ENCODE measurements at places on chromosomes 2 and 18.

DNA sequence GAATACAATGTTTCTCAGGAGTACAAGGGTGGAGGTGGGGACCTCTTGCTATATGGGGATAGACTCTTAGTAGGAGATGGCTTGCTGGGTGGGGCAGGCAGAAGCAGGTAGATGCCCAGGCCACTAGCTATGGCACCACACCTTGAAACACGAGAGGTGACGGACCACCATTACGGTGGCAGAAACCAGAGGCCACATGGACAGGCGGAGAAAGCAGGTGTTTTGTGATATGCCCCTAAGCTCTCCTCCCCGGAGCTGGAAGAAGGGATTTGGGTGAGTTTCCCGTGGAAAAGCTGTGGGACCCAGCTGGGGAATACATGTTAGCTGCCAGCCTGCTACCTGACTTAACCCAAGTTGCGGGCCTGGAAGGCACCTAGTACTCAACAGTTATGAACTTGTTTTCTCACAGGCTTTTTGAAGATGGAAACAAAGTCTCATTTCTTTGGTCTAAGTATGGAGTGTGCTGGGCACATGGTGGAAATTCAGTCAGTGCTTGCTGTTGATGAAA is 16.7 kb downstream of the PLA2R1 start:
- no peak for DNase-seq

DNA sequence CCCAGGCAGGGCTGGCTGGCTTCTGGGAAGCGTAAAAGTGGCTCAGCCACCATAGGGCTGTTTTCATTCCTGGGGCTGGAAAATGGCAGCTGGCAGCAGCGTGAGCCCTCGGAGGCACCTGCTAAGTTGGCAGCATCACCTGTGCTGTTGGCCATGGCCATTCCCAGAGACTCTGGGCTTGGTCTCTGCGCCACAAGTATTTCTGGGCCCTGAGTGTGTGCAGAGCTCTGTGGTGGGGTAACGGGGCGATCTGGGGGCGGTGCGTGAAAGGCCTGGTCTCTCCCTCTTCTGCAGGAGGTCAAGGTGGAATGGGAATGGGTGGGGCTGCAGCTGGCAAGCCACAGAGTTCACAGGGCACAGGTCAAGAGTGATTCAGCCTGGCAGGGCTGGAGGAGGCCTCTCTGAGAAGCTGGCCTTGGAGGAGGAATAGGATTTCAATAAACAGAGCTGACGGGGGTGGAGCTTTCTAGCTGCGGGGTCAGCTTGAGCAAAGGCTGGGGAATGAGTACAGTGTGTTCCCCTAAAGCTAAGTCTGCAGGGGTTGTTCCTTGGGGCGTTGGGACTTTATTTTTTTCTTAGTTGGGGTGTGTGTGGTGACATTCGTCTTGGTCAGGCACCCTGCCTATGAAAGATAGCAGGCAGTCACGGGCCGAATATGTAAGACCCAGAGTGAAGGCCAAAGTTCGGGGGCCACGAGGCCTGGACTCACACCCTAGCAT is 10.3 kb upstream of the NTSR2 start:
- DNase-seq, result no peak

GRCh38 chr2:9795071-9795470 is 48.2 kb upstream of the TAF1B start:
- no peak for DNase-seq

DNA sequence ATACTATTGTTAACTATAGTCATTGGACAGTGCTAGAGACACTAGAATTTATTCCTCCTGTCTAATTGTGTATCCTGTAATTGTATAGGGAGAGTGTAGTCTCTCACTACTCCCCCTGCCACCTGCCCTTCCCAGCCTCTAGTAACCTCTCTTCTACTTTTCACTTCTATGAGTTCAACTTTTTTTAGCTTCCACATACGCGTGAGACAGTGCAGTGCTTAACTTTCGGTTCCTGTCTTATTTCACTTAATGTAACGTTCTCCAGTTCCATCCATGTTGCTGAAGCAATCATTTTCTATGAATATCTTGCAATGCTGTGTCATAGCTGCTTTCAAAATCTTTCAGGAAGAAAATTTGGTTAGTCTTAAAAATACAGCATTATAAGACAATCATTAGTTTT is 22.8 kb upstream of the RUFY4 start:
- DNase-seq, result no peak

DNA sequence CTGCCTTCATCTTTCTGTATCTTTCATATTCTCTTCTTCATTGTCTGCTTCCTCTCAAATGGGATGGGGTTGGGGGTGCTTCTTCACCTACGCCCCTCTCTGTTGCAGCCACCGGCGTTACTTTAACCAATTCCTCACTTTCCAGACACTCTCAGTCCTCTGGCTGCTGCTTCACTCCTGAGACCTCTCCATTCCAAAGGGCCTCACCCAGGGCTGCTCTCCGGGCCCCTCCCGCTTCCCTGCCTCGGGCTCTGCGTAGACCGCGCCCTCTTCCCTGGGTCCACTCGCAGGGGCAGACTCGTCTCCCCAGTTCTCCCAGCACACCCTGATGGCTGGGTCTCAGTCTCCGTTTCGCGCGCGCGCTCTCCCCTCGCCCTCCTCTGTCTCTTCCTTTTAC is 926 bp downstream of the SERPINB8 start:
- no peak for DNase-seq

- DNase-seq, result no peak
Observed at GRCh38 chr18:76754351-76754750, 68.0 kb upstream of the ZNF236 start.

DNA sequence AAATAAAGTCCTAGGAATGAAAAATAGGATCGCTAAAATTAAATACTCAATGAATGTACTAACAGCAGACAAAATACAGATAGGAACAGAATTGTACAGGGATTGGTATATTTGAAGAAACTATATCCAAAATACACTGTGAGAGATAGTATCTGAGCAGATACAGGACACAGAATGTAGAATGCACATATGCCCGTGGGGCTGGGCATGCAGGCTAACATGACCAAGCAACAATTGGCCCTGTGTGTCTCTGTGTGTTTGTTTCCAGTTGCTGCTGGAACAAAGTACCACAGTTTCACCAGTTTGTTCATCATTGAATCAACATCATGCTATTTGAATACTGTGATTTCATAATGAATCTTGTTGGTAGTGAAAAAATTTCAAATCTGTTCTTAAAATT is 127.6 kb downstream of the PMAIP1 start:
- DNase-seq, result no peak

DNA sequence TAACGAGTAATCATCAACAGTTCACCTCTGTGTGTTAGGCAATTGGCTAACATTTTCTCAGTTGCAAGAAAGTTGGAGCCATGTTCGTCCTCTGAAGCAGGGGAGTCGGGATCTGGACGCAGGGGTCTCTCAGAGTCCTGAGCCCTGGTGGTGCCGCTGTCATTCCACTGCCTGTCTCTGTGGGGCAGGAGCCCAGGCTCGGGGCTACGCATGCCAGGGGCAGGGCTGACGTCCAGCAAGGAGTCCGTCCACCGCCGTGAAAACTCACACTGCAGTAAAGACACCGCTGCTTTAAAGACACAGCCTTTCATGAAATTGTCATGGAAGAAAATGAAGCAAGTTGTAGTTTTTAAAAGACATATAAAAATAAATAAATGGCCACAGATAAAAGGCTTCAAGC is 571.1 kb upstream of the SOX11 start:
- no peak for DNase-seq

GRCh38 chr18:34342960-34343359 is 118.2 kb upstream of the NOL4 start:
- DNase-seq, result no peak

GRCh38 chr2:53939656-53940055 is 31.1 kb downstream of the PSME4 start:
- DNase-seq, result no peak

GRCh38 chr18:69220529-69220928 is 180.2 kb upstream of the DOK6 start:
- DNase-seq, result no peak

- peak; percentile 60 for DNase-seq
Observed at GRCh38 chr2:127411653-127412369, 6.4 kb upstream of the PROC start.

GRCh38 chr18:76991021-76991688 is 141.4 kb downstream of the MBP start:
- DNase-seq, result no peak

DNA sequence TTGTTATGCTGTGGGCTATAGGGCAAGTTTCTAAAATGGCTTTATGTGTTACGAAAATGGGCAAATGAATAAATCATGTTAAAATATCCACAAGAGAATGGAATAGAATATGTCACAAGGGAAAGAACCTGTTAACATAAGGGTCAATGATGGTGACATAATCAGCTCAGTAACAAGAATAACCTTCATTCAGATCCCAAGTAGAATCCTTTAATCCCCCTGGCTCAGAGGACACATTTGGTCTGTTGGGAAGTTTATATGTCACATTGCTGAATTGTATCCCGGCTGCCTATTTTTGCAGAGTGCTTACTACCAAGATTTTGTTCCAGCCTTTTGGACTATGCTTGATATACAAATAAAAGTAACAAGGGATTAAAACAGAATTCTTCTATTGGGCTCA is 13.1 kb upstream of the LGALSL start:
- DNase-seq, result no peak

DNA sequence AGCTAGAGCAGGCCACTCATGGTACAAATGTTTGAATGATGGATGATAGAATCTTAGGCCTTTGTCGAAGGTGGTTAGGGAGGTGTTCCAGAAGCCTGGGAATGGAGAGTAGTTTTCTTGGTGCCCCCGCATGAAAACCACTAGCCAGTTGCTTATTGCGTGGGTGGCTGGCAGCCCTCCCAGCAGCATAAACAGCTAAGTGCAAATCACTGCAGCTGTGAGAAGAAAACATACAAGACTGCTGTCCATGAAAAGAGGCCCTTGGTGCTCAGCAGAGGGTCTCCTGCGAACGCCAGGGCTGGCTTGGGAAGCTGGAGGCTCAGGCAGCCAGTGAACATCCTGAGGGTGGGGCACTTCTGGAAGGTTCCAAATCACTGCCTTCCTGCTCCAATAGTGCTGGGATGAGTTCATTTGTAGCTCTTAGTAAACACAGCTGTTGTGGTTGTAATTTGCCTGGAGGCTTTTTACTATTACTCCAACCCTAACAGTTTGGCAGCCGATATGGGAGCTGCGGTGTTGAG is 118.8 kb downstream of the MGAT5 start:
- DNase-seq, result no peak

GRCh38 chr2:86213699-86214502 is 14.6 kb downstream of the MRPL35 start:
- DNase-seq, result no peak

DNA sequence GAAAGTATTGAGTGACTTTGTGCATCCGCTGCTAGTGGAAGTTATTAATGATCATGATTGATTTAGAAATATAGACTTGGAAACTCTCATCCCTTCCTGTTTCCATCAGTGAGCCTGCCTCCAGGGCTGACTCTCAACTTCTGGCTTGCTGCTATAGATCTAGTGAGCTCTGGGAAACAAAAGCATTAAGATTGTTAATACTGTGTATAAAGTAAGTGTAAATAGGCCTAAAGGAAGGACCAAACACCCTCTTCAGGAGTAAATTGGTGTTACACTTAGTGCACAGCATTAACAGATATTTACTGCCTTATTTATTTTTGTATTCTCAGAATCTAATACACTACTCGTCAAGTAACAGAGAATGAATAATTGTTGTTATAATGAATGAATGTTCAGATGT is 285.6 kb downstream of the THSD7B start:
- no peak for DNase-seq

GRCh38 chr2:42053791-42054701 is 6.2 kb downstream of the PKDCC start:
- DNase-seq, result no peak

GRCh38 chr2:44945676-44946371 is 4.3 kb downstream of the SIX3 start:
- no peak for DNase-seq

DNA sequence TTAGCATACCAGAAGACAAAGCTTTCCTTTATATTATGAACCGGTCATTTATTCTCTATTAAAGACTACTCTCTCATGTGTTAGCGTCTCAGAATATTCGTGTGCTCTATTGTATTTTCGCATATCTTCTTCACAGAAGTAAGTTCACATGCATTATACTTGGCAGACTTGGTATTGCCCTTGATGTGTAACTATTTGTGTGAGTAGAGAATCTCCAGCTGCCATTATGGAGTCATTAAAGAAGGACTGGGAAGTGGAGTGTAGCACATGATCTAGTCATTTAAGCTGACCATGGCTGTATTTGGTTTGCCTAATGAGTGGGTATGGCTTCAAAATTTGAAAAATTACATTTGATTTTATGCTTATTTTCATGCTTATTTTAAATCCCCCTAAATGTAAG is 92.9 kb downstream of the TTC27 start:
- DNase-seq, result no peak

DNA sequence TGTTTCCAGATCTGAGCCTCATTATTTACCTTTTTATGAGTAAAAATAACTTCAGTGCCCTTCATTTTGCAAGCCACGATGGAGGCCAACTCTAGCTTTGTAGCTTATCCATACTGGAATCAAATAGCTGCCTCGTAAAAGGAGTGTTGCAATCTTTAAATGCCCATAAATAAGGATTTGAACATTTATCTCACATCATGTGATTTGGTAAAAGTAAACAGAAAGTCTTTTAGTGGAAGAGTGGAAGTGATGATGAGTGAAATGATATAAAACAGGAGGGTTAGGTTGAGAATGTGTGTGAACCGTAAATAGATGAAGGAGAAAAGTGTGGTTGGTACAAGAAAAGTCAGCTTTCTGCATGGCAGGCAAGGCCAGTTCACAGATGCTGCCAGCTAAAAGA is 348.9 kb downstream of the OSR1 start:
- DNase-seq, result no peak

- no peak for DNase-seq
Observed at GRCh38 chr2:150806336-150806735, 318.9 kb upstream of the RND3 start.

- DNase-seq, result no peak
Observed at GRCh38 chr2:30786923-30787685, 20.1 kb downstream of the CAPN13 start.

GRCh38 chr2:202950592-202950991 is 38.5 kb downstream of the CARF start:
- DNase-seq, result no peak

- DNase-seq, result no peak
Observed at GRCh38 chr2:56184500-56185011, 766 bp downstream of the CCDC85A start.

- no peak for DNase-seq
Observed at GRCh38 chr2:236562434-236562833, 7.2 kb upstream of the ACKR3 start.

DNA sequence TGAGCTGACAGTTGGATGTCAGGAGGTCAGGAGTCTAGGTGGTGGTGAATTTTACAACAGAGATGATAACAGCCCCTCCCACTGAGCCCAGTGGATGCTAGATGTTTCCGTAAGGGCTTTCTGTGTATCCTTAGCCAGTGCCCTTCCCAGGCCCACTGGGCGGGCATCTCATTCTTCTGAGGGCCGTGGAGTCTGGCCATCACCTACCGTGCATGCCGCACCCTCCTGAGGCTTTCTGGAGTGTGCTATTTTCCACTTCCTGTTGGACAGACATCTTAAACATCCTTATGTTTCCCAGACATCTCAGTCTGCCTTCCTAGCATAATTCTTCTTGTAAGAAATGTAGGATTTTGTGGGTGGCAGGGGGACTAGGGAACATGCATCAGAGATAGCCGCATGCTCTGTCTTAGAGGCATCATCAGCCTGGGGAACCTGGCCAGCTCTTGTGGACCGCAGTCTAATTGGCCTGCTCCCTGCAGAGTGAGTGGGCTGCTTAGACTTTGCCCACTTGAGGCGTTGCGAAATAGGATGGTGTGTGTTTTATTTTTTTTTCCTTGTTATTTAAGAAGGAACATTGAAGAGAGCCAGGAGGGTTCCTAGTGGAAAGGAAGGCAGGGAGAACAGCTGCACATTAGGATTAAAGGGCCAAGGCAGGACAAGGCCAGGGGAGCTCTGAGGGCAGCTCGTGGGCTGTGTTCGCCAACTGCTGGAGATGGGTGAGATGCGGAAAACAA is 135.8 kb downstream of the SH3RF3 start:
- DNase-seq, result no peak
